ENCODE measurements at places on chromosomes 13 and 19.

DNA sequence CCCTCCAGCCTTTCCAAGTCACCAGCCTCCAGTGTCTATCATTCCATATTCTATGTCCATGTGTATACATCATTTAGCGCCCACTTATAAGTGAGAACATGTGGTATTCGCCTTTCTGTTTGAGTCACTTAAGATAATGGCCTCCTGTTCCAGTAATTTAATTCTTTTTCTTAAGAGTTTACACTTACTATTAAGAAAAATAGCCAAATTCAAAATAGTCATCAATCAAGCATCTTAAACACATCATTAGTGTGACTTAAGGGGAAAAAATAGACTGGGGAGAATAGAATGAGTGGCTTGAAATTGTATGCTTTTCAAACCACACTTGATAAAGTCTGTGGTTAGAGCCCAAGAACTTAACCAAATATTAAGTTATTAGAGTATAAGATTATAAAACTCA lies 248.0 kb downstream of the MAB21L1 start:
- DNase-seq: no peak

GRCh38 chr13:46861959-46862358 lies 34.9 kb downstream of the HTR2A start:
- DNase-seq: no peak

DNA sequence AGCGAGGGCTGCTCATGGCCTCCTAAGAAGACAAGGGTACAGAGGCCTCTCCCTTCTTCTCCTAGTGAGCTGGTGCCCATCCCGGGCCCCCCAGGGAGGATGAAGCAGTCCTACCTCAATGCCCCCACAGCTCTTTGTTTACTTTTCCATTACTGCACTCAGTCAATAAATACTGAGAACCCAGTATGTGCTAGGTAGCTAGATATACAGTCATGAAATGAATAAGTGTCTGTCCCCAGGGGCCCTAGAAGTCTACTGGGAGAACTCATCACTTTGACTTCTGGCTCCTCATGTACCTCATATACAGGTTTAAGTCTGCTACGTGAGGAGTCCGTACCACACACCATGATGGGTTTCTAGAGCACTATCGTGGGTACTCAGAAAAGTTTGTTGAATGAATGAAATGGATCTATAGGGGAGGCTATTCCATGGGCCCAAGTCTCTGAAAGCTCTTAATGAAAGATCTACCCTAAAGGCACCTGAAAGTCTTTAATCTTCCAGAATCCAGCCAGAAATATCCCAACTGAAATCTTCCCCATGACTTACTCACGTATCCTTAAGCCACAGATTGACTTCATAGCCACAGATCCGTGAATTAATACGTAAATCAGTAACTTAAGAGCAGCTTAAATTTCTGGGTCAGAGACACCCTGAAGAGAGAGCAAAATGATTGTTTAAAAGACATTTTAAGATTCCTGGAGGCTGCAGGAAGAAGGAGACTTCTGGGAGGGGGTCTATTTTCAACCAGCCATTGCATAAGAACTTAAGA lies 51.6 kb upstream of the POMP start:
- DNase-seq: no peak

GRCh38 chr13:113406321-113407102 lies 42.6 kb upstream of the GRTP1 start:
- DNase-seq: no peak

- DNase-seq: no peak
Measured at GRCh38 chr13:112741185-112741755, 51.4 kb downstream of the ATP11A start.

Measured in stimulated activated CD4-positive, alpha-beta T cell treated with anti-CD3 and anti-CD28 coated beads, Interleukin-1b, Interleukin-23, amount 100 ng/mL, for 1 hour (primary cell).